ENCODE measurements at places on chromosomes 5 and 9. TPM values are rescaled to one million over a fixed set of nuclear protein-coding genes. Genes with fewer than 3 reads are reported as not detected.

BTNL8 gene
- not detected for total RNA-seq

PTPDC1 gene
- 5.3 TPM for total RNA-seq

FOCAD gene
- 34.6 TPM for total RNA-seq

FBLL1 gene
- not detected for total RNA-seq

OCLN gene
- 0.43 TPM for total RNA-seq

PDGFRB gene
- total RNA-seq = 4.1 TPM

IFNA2 gene
- not detected for total RNA-seq

PRR16 gene
- total RNA-seq = not detected

CDKN2A gene
- 21.2 TPM for total RNA-seq

ST8SIA4 gene
- 73.8 TPM for total RNA-seq

ABO gene
- total RNA-seq = 2.0 TPM

FYB1 gene
- 193 TPM for total RNA-seq

LIX1 gene
- not detected for total RNA-seq

DPP7 gene
- 221 TPM for total RNA-seq

GGTA1 gene
- not detected for total RNA-seq

SOX30 gene
- total RNA-seq = 0.16 TPM

AJM1 gene
- 3.9 TPM for total RNA-seq

TMEM232 gene
- 0.75 TPM for total RNA-seq

DDX4 gene
- total RNA-seq = 0.98 TPM

PCDHB4 gene
- not detected for total RNA-seq

CORO2A gene
- total RNA-seq = 3.2 TPM

TOPORS gene
- 12.0 TPM for total RNA-seq

PLAC8L1 gene
- total RNA-seq = not detected

NMUR2 gene
- total RNA-seq = not detected
